Putamen (tissue), 1 donor: ENCODE measurements at places on chromosomes 1 and 21.
A peak's percentile ranks its signal among the peaks of the same experiment; 100 is the strongest.

GRCh38 chr1:167270349-167271092 is 49.8 kb downstream of the POU2F1 start:
- no peak for DNase-seq

DNA sequence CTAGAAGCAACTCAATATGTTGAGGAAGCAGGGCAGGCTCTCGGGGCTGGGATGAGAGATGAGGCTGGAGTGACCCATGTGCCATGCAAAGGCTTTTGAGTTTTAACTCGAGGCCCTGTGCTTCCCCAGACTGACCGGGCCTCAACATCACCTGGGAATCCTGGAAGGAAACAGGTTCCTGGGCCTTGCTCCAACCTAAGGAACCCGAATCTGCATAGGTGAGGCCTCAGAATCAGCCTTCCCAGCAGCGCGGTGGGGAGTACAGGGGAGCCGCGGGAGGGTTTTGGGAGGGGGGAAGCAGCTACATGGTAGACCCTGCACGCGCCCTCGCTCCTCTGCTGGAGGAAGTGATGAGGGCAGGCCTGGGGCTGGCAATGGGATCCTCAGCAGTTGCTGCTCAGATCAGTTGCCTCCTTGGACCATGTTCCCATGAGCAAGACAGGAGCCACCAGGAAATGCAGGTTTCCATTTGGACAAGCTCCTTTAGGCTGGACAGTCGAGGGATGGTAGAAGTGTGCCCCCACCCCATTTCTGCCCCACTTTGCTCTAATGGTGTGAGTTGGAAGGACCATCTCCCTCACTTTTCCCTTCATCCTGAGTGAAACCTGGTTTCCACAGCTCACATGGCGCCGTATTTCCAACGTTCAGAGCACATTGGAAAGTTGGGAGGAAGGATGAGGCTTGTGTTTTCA is 4.5 kb upstream of the KIAA1614 start:
- no peak for DNase-seq

DNA sequence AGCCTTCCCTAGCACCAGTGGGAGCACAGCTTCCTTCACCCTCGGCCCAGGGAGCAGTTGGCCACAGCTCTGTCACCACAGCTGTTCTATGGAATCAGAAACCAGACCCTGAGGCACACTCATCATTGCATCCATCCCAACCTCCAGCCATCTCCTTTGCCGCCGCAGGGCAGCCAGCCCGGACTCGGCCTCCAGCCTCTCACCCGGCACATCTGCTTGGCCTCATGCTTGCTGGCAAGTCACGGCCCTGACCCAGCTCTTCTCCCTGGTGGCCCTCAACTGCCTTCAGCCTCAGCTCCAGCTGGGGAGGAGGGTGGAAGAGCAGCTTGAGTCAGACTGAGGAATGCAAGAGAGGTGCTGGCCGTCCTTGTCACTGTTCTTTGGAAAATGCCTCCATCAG is 59.8 kb downstream of the TOR1AIP2 start:
- no peak for DNase-seq

DNA sequence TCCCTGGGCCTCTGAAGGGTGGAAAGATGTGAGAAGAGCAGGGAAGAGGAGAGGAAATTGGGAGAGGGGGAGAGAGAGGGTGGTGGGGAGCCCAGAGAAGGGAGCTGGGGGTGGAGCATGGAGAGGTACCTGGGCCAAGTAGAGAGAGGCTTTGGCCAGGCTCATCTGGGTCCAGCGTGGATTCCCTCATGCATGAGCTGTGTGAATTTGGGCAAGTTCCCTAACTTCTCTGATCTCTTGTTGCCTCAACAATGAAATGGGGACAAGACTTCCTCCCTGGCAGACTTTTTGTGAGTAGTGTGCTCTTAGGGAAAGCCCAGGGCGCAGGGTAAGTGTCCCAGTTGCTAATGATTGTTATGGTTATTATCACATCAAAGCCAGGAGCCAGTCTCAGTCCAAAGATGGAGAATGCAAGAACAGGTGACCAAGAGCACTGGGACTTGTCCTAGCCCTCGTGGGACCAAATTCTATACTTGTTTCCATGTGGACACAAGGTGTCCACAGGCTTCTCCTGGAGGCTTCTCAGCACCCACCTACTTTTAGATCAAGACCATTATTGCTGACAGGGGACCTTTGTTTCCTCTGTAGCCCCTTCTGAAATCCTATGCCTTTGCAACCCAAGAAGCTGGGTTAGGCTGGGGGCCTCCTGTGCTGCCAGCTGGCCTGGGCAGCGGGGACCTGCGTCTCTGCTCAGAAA is 13.9 kb downstream of the IL6R start:
- no peak for DNase-seq

- no peak for DNase-seq
Observed at GRCh38 chr21:24737296-24737850, 869.9 kb downstream of the MRPL39 start.

GRCh38 chr1:20711285-20712214 is 6.3 kb downstream of the KIF17 start:
- peak; percentile 72 for DNase-seq

GRCh38 chr1:181506563-181507353 is 23.4 kb downstream of the CACNA1E start:
- DNase-seq: no peak

- no peak for DNase-seq
Observed at GRCh38 chr1:214604523-214604922, 1.5 kb downstream of the CENPF start.

DNA sequence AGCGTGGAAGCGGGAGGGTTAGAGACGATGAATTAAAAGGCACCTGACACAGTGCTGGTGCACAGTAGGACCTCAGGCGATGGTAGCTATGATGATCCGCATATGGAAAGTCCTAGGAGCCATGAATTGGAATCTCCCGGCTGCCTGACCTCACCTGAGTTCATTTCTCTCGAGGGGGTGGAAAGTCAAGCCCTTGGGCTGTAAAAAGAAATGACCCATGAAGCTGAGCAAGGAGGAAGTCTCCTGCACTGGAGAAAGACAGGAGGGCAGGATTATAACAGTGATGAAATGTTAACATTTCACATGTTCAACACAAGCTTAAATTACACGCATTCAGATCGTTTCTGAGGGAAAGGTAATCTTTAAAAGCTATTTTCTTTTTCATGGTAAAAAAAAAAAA is 481.2 kb downstream of the MATN1 start:
- no peak for DNase-seq

- DNase-seq: peak; percentile 82
Observed at GRCh38 chr21:26846036-26846931, 1.1 kb upstream of the ADAMTS1 start.

GRCh38 chr1:89322402-89322801 is 41.5 kb upstream of the GBP6 start:
- DNase-seq: no peak

- no peak for DNase-seq
Observed at GRCh38 chr1:241332037-241332409, 25.0 kb downstream of the RGS7 start.

- no peak for DNase-seq
Observed at GRCh38 chr1:172287208-172287607, 133.3 kb upstream of the C1orf105 start.

GRCh38 chr1:208044589-208045462 is 133.9 kb upstream of the CD34 start:
- no peak for DNase-seq
